ENCODE measurements at places on chromosomes 2 and 18.

DNA sequence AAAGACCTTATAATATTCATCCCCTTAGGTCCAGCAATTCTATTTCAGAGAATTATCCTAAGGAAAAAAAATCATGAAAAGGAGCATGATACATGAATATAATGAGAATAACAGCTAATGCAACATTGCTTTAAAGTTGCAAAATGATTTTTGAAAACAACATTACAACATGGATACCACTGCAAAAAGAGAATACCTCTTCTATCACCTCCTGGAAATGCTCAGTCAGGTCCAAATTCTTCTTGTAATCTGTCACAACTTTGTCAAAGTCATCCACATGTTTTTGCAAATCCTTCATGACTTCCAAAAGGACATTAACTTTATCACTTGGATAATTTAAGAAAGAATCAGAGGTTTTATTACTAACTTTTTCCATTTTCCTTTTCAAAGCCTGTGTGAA lies 47.9 kb upstream of the TTN start:
- DNase-seq = no peak

DNA sequence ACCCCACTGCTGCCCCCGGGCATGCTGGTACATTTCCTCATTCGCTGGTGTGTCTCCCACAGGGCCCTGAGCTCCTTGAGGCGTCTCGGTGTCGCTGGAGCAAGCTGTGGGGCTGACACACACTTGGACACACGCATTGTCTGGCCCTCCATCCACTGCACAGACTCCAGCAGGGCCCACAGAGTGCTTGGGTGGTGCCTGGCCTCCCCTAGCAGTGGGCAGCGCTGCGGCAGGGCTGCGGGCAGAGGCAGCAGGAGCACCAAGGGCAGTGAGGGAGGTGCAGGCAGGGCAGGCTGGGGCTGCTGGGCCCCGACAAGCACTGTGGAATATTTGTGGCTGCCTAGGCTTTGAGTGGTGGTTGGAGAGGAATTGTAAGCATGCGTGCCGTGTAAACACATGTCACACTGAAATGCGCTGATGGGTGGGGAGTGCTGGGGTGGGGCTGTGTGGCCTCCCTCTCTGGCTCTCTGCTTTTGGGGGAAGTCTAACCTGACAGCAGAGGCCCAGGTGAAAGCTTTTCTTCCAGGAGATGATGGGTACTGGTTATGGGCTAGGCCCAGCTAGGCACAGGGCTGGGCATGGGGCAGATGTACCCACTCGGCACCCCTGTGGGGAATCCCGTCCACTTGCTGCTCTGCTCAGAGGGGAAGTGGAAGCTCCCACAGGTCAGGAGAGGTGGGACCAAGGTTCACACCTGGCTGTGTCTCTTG lies 55.5 kb upstream of the HS6ST1 start:
- no peak for DNase-seq

- DNase-seq = no peak
Measured at GRCh38 chr2:56133931-56134629, 49.7 kb upstream of the CCDC85A start.

DNA sequence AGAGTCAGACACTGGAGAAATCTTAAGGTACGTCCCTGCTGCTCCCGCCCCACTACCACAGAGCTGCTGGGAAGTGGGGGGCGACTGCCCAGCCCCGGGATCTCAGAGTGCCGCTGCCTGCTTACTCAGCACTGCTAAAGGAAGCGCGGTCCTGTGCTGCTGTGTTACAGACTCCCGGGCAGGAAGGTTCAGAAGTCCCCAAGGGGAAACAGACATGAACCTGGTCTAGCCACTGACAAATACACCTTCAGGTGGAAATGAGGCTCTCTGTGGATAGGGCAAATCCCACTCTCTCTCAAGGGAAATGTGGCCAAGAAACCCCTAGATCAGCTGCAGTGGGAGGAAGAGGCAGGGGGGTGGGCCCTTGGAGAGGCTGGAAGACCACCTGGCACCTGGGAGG lies 13.7 kb downstream of the MTERF4 start:
- no peak for DNase-seq

DNA sequence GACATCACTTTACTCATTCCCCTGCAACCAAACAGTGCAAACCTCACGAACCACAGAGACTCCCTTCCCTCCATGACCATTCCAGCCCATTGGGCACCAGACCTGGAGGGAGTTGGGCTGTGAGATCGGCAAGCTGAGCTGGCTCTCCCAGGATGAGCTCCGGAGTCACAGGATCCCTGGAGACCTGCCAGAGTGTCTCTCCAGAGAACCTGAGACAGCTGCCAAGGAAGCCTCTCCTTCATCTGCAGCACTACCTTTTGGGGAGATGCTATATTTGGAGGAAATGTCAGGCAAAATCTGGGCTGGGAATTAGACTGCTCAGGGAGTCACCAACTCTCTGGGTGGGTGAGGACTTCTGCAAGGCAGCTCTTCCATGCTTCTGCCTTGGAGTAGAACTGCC lies 417.4 kb downstream of the TNS1 start:
- DNase-seq = no peak

DNA sequence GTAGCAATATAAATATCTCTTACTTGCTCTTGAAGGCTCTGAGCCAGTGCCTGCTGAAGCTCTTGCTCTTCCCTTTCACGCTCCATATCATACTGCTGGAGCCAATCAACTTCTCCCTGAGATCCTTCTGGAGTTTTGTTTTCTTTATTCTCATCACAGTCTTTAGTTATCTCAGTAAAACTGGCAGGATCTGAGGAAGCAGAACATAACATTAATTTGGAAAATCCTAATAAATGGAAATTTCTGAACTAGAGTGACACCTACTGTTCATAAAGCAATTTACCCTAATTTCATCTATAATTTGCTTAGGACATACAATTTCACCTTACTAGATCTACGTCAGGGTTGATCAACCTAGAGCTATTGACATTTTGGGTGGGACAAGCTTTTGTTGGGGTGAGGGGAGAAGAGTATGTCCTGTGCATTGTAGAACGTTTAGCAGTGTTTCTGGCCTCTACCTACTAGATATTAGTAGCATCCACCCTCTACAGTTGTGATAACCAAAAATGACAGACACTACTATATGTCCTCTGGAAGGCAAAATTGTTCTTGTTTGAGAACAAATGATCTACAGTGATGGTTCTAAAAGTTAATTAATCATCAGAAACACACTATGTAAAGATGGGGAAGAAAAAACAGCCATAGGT lies 47.2 kb downstream of the VIL1 start:
- DNase-seq = peak; percentile 21

All from RKO (cell line).